ENCODE measurements at places on chromosomes 2 and 18.

DNA sequence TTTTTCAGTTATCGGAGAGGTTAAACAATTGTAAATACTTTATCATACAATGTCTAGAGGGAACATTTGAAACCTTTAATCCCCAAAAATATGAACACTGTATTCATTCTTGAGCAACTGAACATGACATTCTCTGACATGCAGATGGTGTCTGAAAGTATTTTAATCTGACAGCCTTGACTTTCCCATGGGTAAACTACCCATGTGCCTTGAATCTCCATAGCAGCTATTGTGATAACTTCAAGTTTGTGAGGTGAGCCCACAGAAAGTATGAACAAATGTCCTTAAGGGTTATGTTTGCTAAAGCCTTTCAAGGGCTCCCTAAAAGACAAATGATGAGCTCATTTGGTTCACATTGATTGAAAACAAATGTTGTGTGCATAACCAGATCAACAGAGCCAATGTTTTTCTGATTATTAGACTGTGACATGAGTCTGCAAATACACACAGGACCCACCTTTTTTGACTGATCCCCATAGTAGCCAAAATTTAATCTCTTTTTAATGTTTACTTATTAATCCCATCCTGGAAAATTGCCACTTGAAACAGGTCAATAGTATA lies 1326.0 kb downstream of the LRP1B start:
- DNase-seq = no peak

GRCh38 chr2:128178650-128179460 lies 87.9 kb downstream of the UGGT1 start:
- DNase-seq = peak; percentile 20

DNA sequence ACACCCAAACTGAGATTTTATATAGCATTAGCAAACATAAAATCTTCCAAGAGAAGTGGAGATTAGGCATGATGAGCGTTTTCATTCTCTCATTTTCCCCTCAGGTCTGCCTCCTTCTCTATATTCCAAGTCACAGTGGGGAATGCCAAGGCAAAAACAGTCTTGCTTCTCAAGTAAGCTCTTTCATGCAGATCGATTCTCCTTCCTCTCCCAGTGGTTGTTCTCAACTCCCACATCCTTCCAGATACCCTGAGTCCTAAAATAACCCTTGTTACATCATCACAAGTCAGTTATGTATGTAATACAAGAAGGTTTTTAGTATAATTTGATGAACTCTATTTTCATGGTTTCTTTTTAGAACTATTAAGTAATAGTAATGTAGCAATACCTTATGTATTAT lies 150.6 kb downstream of the TXNL1 start:
- DNase-seq = no peak

DNA sequence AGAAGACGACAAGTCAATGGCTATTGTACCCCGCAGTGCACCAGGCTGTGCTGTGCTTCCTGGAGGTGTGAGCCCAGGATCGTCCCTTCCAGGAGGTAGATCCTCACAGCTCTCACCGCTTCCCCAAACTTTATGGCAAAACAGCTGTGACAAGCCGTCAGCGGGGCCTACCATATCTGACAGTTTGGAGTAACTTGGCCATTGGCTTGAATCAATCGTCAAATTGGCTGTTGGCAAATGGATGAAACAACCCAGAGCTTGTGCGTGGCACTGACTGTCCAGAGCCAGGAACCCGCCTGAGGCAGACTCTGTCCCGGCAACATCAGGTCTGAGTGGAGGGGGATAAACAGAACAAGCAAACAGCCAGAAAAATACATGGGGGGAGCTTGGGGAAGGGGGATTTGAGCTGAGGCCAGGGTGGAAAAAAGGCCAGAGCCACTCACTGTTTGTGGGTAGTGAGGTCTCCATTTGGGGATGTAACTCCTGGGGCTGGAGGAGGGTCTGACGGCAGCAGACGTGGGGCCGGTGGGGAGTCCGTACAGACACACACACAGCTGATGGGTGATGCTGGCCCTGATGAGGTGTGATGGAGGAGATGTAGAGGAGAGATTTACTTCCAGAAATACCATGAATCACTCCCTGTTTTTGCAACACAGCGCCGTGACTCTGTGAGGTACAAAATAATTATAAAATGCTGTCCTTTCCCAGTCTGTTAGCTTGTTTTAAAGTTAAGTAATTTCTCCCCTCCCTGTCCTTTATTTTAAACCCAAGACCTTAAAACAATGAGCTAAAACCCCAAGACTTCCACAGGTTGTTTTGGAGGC lies 174.8 kb downstream of the TWIST2 start:
- no peak for DNase-seq

DNA sequence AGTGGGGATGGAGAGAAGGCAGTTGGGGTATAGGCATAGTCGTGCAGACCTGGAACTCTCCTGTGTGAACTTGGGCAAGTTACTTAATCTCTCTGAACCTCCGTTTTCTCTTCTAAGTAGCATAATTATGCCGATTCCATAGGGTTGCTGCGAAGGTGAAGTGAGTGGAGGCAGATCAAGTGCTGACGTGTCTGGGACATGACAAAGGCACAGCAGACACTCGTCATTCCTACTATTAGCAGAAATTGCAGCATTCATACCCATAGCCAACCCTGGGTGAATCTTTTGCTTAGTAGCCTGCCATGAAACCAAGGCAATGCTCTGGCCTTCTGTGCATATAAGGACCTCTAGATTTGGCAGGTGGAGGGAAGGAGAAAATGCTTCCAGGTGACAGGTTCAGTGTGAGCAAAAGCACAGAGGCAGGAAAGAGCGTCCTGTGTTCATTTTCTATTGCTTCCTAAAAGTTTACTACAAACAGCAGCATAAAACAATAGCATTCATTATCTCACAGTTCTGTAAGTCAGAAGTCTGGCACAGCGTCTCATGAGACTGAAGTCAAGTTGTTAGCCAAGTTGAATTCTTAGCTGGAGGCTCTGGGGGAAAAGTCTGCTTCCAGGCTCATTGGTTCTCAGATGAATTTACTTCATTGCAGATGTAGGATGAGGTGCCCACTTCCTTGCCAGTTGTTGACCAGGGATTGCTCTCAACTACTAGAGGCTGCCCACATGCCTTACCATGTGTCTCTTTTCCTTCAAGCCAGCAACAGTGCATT lies 77.8 kb downstream of the CTIF start:
- no peak for DNase-seq

- no peak for DNase-seq
Observed at GRCh38 chr18:54860941-54861340, 32.7 kb downstream of the RAB27B start.

DNA sequence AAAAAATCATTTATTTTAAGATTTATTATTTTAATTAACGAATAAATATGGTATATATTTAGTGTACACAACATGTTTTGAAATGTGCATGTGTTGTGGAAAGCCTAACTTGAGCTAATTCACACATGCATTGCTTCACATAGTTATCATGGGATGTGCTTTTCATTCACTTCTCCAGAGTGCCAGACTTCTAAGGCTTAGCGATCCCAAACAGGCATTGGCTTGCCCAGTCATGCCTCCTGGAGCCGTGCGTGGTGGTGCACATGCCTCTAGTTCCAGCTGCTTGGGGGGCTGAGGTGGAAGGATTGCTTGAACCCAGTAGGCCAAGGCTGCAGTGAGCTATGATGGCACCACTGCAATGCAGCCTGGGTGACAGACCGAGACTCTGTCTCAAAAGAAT lies 40.5 kb downstream of the ARHGEF4 start:
- DNase-seq = no peak

DNA sequence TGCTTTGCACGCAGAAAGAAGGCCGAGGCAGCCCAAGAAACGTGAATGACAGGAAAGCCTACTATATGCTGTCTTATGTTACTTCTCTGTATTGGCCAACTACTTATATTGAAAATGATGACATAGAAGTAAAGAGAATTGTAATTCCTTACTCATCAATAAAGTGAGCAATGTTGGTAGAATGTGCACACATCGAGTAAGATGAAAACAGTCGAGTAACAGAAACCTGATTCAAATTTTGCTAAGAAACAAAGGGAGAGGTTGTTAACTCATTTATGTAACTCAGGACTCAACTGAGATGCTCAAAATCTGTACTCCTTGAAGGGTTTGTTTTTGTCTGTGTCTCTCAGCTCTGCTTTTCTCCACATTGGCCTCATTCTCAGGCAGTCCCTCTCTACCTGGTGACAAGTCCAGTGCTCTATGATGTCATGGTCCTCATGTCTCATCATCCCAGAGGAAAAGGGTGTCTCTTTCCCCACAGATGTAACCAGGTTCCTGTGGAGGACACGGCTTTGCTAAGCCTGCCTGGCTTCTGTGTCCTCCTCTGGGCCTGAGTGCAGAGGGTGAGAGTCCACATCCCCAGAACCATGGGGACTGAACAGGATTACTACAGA lies 30.3 kb upstream of the CCDC93 start:
- DNase-seq = no peak

- DNase-seq = no peak
Observed at GRCh38 chr2:148999451-148999921, 39.0 kb upstream of the LYPD6B start.

Measured in stimulated activated CD4-positive, alpha-beta T cell treated with anti-CD3 and anti-CD28 coated beads, Interleukin-15, amount 100 ng/mL, for 48 hours (primary cell).